ENCODE measurements at places on chromosomes 13 and 19.

DNA sequence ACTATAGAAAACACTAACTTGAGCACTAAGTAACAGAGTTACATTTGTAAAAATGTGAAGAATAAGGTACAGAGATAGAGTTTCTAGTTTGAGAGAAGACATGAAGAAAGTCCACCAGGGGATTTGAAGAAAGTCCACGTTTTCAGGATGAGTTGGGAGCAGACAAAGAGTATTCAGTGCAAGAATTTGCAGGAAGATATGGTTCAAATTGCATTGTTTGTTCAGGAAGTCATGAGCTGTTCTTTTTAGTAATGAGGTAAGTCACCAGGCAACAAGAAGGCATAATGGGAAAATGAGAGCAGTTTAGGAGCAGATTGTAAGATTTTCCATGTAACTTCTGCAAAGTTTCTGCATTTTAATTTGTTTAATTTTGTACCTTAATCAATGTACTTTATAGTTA is 618.0 kb downstream of the DACH1 start:
- DNase-seq: no peak

- DNase-seq: no peak
Measured at GRCh38 chr19:588093-588740, 1.5 kb upstream of the HCN2 start.

DNA sequence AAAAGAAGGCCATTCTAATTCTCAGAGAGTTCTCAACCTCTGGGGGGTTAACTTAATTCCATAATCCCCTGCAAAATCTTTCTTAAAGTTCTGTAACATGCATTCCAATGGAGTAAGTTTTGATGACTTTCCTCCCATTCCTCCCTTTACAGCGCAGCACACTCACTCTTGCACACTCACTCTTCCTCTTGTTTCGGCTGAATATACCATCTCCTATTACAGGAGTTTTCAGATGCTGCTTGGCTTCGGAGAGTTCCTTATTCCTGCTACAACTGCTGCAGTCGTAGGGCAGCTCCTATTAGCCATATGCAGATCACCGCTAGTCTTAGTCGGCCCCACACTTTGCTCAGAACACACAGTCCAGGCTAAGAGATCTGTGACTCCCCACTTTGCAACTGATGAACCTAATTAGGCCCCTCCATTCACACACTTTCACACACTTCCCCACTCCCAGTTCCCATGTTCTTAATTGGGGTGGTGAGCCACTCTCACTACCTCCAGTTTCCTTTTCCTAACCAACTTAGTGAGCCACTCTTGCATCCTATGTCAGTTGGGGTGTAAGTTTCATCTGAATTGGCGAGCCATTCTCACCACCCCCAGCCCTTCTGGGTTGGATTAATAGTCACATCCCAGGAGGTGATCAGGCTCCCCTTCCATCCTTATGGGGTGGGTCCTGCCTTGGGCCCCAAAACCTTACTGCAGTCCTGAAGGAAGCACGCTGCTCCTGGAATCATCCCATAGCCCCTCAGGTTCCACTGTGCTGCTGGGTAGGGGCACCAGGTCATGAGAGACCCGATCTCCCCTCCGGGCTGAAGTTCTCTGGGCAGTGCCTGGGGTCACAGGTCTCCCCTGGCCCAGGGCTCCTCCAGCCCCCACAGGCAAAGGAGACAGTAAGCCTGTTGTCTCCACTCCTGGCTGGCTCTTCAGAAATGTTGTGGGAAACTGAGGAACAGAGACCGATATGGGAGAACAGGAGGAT is 53.9 kb downstream of the OR10H4 start:
- no peak for DNase-seq

GRCh38 chr19:14165990-14166830 is 29.8 kb upstream of the ASF1B start:
- no peak for DNase-seq

DNA sequence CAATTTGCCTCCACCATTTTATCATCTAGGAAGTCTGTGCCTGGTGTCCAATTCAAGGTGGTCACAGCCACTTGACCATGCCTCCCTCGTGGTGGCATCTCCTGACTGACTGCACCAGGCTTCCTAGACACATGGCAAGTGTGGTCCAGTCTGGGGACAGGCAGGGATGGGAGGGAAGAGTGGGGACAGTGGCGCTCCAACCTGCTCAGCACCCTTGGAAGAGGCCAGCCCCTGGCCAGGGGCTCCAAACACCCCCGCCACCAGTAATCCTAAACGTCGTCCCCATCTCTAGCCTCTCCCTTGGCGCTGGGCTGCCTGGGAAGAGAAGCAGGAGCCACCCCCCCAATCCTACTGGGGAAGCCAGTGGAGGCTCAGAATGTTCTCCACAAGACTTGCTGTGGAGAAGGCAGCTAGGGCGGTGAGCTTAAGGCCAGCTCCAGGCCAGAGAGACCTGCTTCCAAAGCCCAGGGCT is 2.7 kb downstream of the RPL36 start:
- DNase-seq: no peak

DNA sequence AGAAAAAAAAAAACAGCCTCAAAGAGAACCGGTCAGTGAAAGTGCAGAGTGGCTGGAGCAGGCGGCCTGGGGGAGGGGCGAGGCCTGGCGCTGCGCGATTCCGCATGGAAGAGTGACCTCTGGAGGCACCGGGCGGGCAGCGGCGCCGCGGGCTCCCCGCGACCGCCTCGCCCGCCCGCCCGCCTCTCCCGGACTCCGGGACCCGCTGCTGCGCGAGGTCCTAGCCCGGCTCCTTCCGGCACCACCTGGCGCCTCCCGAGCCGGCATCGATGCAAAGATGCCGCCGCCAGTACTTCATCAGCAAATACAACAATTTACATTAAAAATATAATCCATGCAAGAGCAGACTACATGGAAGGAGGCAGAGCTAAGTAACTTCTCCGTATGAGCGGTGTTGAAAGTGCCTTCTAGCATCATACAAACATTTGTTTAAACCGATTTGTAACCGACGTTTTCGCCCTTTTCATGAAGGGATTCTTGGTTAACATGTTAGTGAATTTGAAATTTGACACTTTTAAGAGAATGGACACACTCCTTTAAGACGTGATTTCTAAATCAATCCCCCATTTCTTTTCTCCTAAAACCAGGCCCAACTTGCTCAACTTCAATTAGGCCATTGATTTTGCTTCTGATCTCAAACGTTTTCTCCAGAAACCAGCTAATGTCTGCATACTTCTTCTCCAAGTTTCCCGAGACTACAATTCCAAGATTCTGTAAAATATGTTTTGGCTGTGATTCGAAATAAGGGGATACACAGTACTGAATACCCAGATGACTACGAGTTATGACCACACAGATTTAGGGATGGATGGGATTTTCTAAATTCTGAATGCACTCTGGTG is 2.1 kb downstream of the EFNB2 start:
- DNase-seq: peak; percentile 18

GRCh38 chr13:21318891-21319532 is 140.1 kb downstream of the ZDHHC20 start:
- DNase-seq: no peak

- DNase-seq: no peak
Measured at GRCh38 chr19:32350987-32351348, 5.6 kb downstream of the ZNF507 start.

GRCh38 chr13:95256091-95256490 is 45.2 kb downstream of the ABCC4 start:
- DNase-seq: no peak

DNA sequence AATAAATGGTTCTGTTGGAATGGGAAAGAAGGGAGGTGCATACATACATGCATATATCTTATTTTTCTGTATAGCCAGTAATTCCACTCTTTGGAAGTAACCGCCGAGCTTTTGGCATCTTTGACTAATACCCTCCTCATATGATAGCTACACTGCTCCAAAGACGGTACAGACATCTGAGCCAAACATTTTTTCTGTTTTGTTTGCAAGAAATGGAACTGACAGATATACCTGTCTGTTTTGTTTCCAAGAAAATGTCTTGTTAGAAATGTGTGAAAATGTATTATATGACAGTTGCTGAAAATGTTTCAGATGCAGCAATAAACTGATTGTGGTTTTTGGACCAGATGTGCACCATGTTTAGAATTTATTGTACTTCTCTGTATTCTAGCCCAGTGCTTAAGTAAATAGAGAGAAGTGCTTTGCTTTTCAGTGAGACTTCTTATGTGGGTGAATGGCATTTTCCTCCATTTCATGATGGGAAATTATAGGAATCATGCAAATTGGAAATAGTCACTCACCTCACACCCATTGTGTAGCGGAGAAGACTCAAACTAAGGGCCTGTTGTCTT is 396.9 kb downstream of the KCNRG start:
- DNase-seq: no peak

GRCh38 chr19:46704379-46705076 is 12.4 kb downstream of the PRKD2 start:
- no peak for DNase-seq

- DNase-seq: no peak
Measured at GRCh38 chr19:16340654-16341053, 16.0 kb downstream of the KLF2 start.

GRCh38 chr13:113232208-113233003 is 23.0 kb downstream of the CUL4A start:
- no peak for DNase-seq

DNA sequence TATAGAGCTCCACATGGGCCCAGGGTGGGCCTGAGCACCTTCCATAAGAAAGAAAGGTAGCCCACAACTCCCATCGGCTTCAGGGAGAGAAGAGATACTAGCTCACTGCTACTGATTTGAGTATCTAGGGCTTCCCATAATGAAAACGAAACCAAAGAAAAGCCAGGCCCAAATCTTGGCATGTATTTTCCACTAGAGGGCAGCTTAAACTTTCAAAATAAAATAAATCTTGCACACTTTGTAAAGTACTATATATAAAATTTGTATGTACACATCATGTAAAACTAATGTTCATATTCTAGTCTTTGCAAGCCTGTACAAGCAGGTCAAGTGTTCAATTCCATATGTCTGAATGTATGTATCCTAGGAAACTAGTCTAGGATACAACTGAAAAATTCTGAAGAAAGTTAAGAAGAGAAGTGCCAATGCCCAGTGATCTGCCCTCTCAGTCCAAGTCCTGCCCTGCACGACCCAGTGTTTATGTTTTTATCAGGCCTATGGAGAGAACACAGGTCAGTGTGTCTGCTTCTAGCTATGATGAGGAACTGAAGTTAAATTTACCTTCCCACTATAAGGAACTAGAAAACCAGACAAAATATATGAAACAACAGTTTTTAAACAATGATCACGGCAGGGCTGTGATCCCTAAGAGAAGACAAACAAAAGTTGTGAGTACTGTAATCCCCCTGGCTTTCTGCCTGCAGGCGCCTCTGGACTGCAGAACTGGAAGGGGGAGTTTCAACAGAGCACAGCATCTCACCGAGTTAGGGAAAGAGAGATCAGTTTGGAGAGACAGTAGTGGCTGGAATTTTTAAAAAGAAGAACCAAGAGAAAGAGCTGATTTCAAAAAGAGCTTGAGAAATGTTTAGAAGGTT is 475.7 kb downstream of the UQCRFS1 start:
- DNase-seq: peak; percentile 15

DNA sequence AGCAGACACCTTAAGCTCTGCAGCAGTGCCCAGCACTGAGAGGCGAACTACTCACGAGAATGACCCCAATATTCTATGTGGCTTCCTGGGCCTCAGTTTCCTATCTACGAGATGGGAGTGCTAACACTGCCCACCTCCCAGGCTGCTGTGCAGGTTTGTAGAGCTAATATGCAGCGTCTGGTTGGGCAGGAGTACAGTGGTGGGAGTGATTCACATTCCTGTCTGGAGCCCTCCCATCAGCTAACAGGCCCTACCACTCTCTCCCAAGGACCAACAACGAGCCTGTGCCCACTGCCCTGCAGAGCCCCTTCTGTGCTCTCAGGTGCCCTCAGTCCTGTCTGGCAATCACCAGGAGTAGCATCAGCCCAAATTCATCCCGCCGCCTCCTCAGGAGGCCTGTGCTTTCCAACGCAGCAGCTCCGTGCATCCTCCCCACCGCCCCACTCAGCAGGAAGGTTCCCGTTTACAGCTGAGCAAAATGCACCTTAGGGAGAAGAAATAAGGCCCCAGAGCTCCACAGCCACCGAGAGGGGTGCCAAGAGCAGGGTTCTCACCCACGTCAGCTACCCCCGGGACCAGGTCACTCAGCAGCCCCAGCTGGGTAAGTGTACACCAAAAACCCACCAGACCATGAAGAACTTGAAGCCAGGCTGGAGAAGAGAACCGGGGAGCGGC is 6.6 kb downstream of the AKT2 start:
- no peak for DNase-seq

- no peak for DNase-seq
Measured at GRCh38 chr13:64684685-64685431, 2545.3 kb downstream of the PCDH9 start.

GRCh38 chr13:99610702-99611289 is 109.5 kb downstream of the TM9SF2 start:
- DNase-seq: no peak

DNA sequence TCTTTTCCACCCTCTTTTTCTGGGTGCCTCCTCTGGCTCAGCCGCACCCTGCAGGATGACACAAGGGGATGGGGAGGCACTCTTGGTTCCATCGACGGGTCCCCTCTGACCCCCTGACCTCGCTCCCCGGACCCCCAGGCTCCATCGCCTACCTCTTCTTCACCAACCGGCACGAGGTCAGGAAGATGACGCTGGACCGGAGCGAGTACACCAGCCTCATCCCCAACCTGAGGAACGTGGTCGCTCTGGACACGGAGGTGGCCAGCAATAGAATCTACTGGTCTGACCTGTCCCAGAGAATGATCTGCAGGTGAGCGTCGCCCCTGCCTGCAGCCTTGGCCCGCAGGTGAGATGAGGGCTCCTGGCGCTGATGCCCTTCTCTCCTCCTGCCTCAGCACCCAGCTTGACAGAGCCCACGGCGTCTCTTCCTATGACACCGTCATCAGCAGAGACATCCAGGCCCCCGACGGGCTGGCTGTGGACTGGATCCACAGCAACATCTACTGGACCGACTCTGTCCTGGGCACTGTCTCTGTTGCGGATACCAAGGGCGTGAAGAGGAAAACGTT is 24.0 kb downstream of the LDLR start:
- no peak for DNase-seq

GRCh38 chr13:20570517-20570916 is 3.6 kb downstream of the IFT88 start:
- no peak for DNase-seq

- DNase-seq: no peak
Measured at GRCh38 chr19:13906521-13906904, 512 bp downstream of the CC2D1A start.

- DNase-seq: no peak
Measured at GRCh38 chr13:93752541-93752940, 525.9 kb downstream of the GPC6 start.

GRCh38 chr13:80558074-80558473 is 217.1 kb upstream of the SPRY2 start:
- DNase-seq: no peak

DNA sequence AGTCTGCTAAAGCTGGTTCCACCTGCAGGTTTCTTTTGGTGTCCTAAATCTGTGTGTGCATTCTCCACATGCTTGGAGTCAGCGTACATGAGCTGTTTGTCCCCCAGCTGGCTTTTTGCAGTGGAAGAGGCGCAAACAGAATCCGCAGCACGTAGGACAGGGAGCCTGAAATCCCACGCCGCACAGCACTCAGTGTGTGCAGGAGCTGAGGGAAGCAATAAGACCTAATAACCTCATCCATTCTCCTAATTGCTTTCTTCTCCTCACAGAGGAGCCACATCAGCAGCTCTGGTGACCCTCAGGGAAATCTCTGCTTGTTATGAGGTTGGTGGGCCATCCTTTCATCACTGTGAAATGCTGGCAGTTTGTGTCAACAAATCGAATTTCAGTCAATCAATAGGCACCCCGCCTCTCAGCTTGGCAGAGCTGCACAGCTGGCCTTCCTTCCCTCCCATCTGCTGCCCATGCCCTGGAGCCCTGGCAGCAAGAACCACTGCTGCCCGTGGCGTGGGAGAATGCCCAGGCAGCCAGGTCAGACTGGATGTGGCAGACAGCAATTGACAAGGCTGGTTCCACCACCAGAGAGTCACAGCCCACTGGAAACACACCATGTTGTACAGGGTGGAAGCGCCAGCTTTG is 136.7 kb downstream of the ZDHHC20 start:
- DNase-seq: no peak

Data from AG09319 (cell line).